Activated CD4-positive, alpha-beta memory T cell treated with anti-CD3 and anti-CD28 coated beads, Interleukin-2, amount 10 ng/mL, durations not matched to agents 7 days and 5 days (primary cell): ENCODE measurements at places on chromosomes 2 and 18. TPM values are rescaled to one million over a fixed set of nuclear protein-coding genes. Genes with fewer than 3 reads are reported as not detected.
A peak's percentile ranks its signal among the peaks of the same experiment; 100 is the strongest.

NPAS2 gene
- total RNA-seq, result 0.55 TPM

FAM124B gene
- total RNA-seq, result 1.2 TPM

IL36RN gene
- not detected for total RNA-seq

C2orf66 gene
- total RNA-seq, result 0.33 TPM

TLX2 gene
- 3.3 TPM for total RNA-seq

TMSB10 gene
- total RNA-seq, result 5,768 TPM

IL1A gene
- total RNA-seq, result 4.8 TPM

FEV gene
- total RNA-seq, result not detected

SCG2 gene
- 0.15 TPM for total RNA-seq

KDM3A gene
- total RNA-seq, result 81.9 TPM

VWC2L gene
- total RNA-seq, result not detected

GRCh38 chr2:181698223-181698622, 17.9 kb upstream of the NEUROD1 start:
- no peak overlapping the region for H3K27ac ChIP-seq
- DNase-seq, result no peak
- H3K27me3 ChIP-seq, result peaks cover 22% of the 10 kb centered on the region
- no peaks in the 10 kb centered on the region for H3K36me3 ChIP-seq

DNA sequence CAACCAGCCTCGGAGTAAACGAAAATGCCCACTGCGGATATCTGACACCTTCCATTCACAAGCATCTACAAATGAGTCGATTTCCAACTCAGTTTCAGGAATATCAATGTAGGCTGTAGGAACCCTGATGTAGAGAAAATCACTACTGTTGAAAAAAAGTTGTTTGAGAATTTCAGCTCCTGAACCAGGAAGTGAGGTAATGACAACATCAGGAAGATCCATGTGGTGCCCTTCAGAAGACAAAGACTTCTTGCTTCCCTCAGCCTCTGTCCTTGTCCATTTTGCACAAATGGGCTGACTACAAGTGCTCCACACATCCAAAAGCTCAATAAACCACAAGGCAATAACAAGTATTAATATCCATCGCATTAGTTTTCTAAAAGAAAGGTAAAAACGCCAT, 4.7 kb downstream of the DSEL start:
- no peak overlapping the region for H3K27ac ChIP-seq
- no peak overlapping the region for H3K4me3 ChIP-seq
- no peak for DNase-seq
- H3K36me3 ChIP-seq, result no peaks in the 10 kb centered on the region

DNA sequence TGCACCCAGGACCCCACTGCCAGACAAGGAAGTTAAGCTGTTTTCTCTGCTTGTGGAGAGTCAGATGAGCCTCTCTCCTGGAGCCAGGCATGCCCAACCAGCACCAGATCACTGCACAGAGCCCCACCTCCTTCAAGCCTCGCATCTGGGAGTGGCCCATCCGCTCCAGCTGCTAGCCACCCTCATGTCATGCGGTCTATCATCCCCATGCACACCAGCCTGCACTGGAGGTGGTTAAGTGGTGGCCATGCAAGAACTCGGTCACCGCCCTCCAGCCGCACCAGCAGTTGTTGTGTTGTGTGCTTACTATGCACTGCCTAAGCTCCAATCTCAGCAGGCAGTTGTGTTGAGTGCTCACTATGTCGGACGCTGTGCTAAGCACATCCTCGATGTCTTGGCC, 177.9 kb upstream of the SLC14A2 start:
- peaks cover 2% of the 10 kb centered on the region for H3K27me3 ChIP-seq
- H3K36me3 ChIP-seq, result no peaks in the 10 kb centered on the region
- no peak overlapping the region for H3K27ac ChIP-seq
- no peak for DNase-seq
- no peaks in the 10 kb centered on the region for H3K4me1 ChIP-seq
- no peak overlapping the region for H3K4me3 ChIP-seq

GRCh38 chr18:66222174-66222573, 381.7 kb downstream of the CDH19 start:
- H3K4me3 ChIP-seq, result no peak overlapping the region
- no peak for DNase-seq
- no peaks in the 10 kb centered on the region for H3K27me3 ChIP-seq
- H3K27ac ChIP-seq, result no peak overlapping the region
- H3K4me1 ChIP-seq, result no peaks in the 10 kb centered on the region

GRCh38 chr2:286774-287392, 1.0 kb downstream of the ALKAL2 start:
- H3K4me1 ChIP-seq, result peaks cover 5% of the 10 kb centered on the region
- H3K27me3 ChIP-seq, result peaks cover 38% of the 10 kb centered on the region
- no peaks in the 10 kb centered on the region for H3K36me3 ChIP-seq
- H3K27ac ChIP-seq, result no peak overlapping the region
- DNase-seq, result no peak

DNA sequence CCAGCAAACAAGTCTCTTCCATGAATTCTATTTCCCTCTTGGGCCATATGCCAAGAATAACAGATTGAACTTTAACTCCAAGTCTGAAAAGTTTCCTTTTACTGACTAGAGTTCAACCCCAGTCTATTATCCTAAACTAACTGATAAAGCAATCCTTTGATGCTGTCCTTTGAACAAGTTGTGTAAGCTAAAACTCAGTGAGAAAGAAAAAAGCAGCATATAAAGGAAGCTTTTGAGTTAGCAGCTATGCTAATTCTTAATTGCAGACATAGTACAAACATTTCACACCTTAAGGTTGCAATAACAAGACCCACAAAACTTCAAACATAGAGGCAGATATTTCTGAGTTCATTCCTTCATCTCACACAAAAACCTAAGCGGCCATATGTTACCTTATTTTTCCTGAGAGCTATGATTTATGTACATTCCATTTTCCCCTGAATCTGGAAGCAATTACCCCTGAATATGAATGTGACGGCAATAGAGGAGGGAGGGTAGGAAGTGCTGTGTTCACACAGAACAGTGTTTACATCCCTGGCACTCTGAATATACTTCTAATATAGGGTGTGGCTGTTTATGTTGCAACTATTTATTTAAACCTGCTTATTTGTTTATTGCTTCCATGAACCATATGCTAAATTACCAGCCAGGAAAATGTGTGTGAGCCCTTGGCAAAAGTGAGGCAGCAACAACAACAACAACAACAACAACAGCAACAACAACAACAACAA, 180.6 kb downstream of the IRS1 start:
- peaks cover 2% of the 10 kb centered on the region for H3K27me3 ChIP-seq
- H3K27ac ChIP-seq, result no peak overlapping the region
- no peaks in the 10 kb centered on the region for H3K36me3 ChIP-seq
- H3K4me1 ChIP-seq, result no peaks in the 10 kb centered on the region
- no peak overlapping the region for H3K4me3 ChIP-seq
- no peak for DNase-seq

GRCh38 chr18:21117409-21118131, 6.0 kb upstream of the ROCK1 start:
- H3K4me1 ChIP-seq, result peaks cover 1% of the 10 kb centered on the region
- H3K27ac ChIP-seq, result no peak overlapping the region
- peaks cover 7% of the 10 kb centered on the region for H3K27me3 ChIP-seq
- DNase-seq, result no peak
- no peaks in the 10 kb centered on the region for H3K36me3 ChIP-seq
- no peak overlapping the region for H3K4me3 ChIP-seq

- H3K36me3 ChIP-seq, result no peaks in the 10 kb centered on the region
- H3K4me1 ChIP-seq, result no peaks in the 10 kb centered on the region
These were observed 2.0 kb downstream of the CSRNP3 start for GRCh38 chr2:165471349-165471950.

- no peak for DNase-seq
- peak overlapping the region; percentile 52 for H3K27ac ChIP-seq
- H3K4me3 ChIP-seq, result no peak overlapping the region
- H3K27me3 ChIP-seq, result no peaks in the 10 kb centered on the region
- H3K4me1 ChIP-seq, result peaks cover 75% of the 10 kb centered on the region
- peaks cover 43% of the 10 kb centered on the region for H3K36me3 ChIP-seq
These were observed 4.6 kb downstream of the TXNL4A start for GRCh38 chr18:79983793-79984192.

DNA sequence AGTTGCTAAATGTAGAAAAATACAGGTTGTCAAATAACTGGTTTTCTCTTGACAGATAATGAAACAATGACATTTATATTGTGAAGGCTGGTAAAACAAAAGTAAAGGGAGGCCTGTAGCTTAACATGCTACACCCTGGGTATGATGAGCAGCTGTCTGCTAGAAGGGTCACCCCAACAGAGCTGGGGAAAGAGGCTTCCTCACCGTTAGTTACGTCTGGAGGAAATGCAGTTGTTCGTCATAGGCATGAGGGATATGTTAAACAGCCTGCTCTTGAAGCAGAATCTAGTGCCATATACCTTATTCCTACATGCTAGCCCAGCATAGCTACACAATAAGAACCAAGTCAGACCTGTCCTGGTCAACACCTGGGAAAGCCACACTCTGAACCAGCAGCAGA, 49.9 kb downstream of the LPIN2 start:
- H3K4me3 ChIP-seq, result peak overlapping the region; percentile 61
- H3K27ac ChIP-seq, result peak overlapping the region; percentile 99
- no peaks in the 10 kb centered on the region for H3K27me3 ChIP-seq
- H3K4me1 ChIP-seq, result peaks cover 82% of the 10 kb centered on the region
- peak; percentile 57 for DNase-seq

DNA sequence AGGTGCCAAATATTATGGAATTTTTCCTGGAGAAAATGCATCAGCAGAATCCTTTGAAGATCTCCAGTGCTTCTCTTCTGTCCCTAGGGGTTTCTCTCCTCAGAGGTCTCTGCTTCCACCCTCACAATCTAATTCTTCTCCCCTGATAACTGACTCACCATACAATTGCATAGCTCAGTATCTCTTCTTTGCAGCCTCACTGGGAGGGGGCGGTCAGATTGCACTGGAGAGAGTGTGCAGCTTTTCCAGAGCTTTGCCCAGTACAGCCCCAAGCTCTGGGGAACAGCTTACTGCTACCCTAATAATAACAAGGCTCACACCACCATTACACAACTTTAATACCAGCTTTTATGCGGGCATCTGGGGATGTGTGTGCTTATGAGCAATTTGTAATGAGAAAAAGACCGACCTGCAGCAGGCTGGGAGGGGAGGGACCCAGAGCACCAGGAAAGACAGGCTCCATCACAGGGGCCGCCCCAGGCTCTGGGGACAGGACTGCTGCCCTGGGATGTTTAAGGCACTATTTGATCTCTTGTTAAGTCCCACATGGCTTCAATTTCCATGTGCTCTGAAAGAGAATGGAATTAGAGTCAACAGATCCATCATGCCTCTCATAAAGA, 276.6 kb upstream of the SIX2 start:
- H3K4me3 ChIP-seq, result no peak overlapping the region
- peaks cover 7% of the 10 kb centered on the region for H3K27me3 ChIP-seq
- no peaks in the 10 kb centered on the region for H3K4me1 ChIP-seq
- no peak for DNase-seq
- no peaks in the 10 kb centered on the region for H3K36me3 ChIP-seq

DNA sequence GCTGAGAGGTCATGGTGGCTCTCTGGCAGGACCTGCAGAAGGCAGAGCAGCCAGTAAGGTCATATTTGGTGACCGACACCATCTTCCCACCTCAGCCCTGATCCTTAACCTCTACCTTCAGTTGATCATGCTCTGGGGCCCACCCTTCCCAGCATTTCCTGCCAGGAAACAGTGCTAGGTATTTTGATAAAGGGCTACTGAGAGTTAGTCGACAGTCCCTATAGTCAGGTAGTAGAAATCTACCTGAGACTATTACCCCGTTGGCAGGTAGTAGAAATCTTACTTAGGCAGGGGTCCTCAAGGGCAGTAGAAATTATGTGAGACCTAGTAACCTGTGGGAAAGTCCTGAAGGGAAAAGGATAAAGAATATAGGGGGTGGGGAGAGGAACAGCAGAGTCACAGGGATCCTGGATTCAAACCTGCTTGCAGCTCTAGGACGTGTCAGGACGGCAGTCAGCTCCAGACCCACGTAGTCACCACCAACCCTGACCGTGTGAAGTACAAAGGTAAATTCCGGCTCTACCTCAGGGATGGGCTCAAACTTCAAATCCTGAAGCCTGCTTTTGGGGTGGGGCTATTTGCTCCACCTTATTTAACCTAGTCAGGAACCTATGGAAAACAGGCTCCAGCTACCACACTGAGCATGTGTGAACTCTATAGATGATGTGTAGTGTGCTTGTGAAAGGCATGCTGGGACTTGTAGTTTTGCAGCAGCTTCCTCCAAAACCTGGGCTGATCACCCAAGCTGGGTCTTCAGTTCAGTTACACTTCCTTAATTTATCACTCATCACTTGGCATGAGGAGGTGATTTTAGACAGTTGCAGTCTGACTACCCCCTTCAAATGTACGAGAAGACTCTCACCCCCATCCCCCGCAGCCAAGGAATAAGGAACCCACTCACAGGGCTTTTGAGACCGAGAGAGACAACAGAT, at the start of gene DQX1:
Gene DQX1 (minus strand): TSS at position 515 of the 932 bp plus-strand sequence. CDS start 502 bp downstream, at position 13.
- no peak within 1 kb of the TSS for H3K27ac ChIP-seq
- peak; percentile 39 for DNase-seq
- H3K4me1 ChIP-seq, result peaks cover 55% of the 10 kb centered on the region
- no peak within 1 kb of the TSS for H3K4me3 ChIP-seq
- peaks cover 45% of the 10 kb centered on the region for H3K36me3 ChIP-seq
- peaks cover 10% of the 10 kb centered on the region for H3K27me3 ChIP-seq
